ENCODE measurements at places on chromosomes 5 and 9. TPM values are rescaled to one million over a fixed set of nuclear protein-coding genes. Genes with fewer than 3 reads are reported as not detected.

Gene SV2C
- polyA plus RNA-seq, result not detected

Gene ZNF622
- 63.7 TPM for polyA plus RNA-seq

Gene PCDHGA11
- polyA plus RNA-seq, result 0.15 TPM

Gene ADRB2
- 9.1 TPM for polyA plus RNA-seq

Gene CTNND2
- not detected for polyA plus RNA-seq

Gene TAF11L5
- not detected for polyA plus RNA-seq

Gene C1QTNF2
- polyA plus RNA-seq, result not detected

Gene CTNNAL1
- polyA plus RNA-seq, result 1.1 TPM

Gene SPATA31E1
- not detected for polyA plus RNA-seq

Gene GABRA6
- not detected for polyA plus RNA-seq

Gene BARHL1
- not detected for polyA plus RNA-seq

Gene OGN
- polyA plus RNA-seq, result 0.33 TPM

Gene LRRTM2
- polyA plus RNA-seq, result not detected

Gene FCN2
- polyA plus RNA-seq, result not detected

Gene LURAP1L
- not detected for polyA plus RNA-seq

Gene FAM221B
- polyA plus RNA-seq, result not detected

All from IgD-negative memory B cell (primary cell).